ENCODE measurements at places on chromosomes 13 and 19.
A peak's percentile ranks its signal among the peaks of the same experiment; 100 is the strongest.

DNA sequence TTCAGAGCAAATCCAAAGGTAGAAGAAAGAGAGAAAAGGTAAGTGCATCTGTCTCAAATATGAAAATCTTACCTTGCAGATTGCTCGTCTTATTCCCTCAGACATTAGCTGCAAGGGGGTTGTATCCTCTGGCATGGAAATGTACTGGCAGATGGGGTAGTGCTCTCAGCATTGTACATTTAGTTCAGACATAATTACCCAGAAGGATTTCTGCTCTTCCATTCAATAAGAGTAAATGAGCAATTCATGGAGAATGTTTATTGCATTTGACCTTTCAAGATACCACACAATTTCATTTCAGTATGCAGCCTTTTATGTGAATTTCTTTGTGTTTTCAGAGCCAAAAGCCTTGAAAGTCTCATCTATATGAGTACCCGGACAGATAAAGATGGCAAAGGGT is 63.8 kb downstream of the SCEL start:
- DNase-seq, result no peak

GRCh38 chr19:51607920-51608562 is 22.2 kb downstream of the SIGLEC5 start:
- DNase-seq, result peak; percentile 71

- DNase-seq, result no peak
Observed at GRCh38 chr13:62290542-62290941, 874.9 kb upstream of the PCDH20 start.

DNA sequence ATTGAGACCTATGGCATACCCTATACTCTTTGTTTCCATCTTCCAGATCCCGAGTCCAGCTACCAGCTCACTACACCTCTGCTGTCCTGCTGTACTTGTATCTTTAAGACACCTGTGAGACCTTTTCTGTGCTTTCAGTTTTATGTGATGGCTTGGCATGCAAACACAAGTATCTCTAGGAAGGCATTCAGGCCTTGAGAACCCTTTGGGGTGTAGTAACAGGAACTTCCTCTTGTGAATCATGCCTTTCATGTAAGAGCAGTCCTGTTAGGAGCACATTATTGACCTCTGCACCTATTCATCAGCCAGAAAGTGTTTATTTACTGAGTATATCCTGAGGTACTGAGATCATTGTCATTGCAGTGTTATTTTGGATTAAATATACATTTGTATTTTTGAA is 87.0 kb upstream of the HTR2A start:
- DNase-seq, result peak; percentile 11

DNA sequence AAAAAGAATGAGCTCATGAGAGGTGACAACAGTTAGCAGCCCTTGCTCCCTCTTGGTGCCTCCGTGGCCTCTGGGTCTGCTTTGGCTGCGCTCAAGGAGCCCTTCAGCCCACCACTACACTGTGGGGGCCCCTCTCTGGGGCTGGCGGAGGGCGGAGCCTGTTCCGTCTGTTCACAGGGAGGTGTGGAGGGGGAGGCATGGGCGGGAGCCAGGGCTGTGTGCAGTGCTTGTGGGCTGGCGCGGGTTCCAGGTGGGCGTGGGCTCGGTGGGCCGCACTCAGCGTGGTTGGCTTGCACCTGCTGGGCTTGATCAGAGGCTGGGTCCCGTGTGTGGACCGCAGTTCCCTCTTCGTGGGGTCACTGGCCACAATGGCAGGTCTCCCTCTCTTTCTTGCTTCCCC is 953.4 kb upstream of the PRR20A start:
- no peak for DNase-seq

- DNase-seq, result peak; percentile 49
Observed at GRCh38 chr19:6720369-6721137, at the start of gene C3. TSS of gene C3 (minus strand) at chr19:6720650. CDS start at chr19:6720589, 61 bp downstream.

DNA sequence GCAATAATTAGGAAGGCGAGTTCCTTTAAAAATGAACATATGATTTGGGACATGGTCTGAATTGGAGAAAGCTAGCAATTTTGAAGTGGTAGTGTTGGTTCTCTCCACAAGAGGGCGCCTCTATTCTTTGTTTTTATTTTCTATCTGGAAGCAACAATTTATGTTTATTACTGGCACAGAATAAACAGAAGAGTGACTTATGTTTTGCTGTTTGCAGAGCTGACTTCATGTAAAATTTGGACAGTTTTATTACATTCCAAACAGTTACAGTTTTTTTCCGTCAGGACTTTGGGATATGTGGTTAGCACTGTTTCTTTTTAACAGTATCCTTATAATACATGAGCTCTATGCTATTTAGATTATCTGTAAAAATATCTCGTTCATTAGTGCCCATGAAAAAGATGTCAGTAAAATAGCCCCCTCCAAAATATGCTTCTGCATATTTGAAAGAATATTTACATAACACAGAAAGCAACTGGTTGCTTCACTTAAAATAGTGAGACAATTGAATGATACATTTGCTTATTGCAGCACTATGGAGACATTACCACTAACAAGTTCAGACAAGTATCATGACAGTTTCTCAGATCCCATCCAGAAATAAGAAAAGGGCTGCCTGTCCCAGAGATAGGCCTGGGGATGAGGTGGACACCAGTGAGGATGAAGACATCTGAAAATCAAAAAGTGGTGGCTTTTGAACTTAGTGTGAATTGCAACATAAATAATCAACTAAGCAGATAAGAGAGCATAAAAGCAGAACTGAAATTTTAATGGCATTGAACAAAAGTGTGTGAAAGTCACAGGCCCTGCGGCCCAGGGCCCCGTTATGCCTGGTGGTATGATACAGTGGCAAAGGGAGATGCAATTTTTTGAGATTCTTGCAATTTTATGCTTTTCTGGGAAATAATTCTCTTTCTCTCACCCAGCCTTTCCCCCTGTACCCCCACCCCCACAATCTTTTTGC is 32.3 kb upstream of the FGF9 start:
- DNase-seq, result peak; percentile 3

- peak; percentile 90 for DNase-seq
Observed at GRCh38 chr13:49859560-49859959, 67.1 kb upstream of the KPNA3 start.

- DNase-seq, result peak; percentile 42
Observed at GRCh38 chr13:100646030-100646673, 28.4 kb downstream of the TMTC4 start.

DNA sequence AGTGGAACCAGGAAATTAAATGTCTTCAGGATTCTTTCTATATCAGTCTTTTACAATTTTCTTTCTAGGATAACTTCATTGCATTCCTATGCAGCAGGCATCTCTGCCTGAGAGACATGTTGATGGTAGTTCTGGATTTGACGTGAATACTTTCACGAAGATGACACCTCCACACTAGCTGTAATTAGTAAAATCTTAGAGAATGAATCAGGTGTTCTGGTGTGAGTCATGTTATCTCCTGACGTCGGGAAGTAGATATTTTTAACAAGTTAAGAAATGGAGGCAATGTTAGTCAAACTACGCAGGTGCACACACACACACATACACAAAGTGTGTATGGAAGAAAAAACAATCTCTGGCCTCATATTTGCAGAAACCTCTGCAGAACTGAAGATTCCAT is 1661.3 kb upstream of the MIR17HG start:
- DNase-seq, result no peak

GRCh38 chr13:78593652-78594455 is 9.5 kb downstream of the POU4F1 start:
- DNase-seq, result no peak

DNA sequence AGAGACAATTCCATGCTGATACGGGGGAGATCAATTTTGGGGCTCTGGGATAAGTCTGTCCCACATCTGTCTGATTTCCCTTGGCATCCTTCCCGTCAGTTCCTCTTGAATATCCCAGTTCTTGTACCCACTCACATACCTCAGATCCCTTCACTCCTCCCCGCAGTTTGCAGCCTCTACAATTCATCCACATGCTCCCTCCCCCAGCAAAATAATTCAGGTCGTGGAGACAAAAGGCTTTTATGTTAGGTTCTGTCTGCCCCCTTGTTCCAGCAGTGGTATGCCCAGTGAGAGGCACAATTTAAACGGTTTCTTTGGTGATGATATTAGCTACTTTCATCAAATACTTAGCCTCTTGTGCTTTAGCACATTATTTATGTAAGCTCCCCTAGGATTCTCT is 9.6 kb downstream of the RPS16 start:
- DNase-seq, result no peak

DNA sequence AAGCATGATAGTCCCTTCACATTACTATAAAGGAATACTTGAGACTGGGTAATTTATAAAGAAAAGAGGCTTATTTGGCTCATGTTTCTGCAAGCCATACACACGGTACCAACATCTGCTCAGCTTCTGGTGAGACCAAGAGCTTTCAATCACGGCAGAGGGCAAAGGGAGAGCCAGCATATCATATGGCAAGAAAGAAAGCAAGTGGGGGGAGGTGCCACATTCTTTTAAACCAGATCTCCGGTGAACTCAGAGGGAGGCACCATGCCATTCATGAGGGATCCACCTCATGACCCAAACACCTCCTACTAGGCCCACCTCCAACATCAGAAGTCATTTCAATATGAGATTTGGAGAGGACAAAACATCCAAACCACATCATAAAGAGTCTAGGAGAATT is 20.3 kb downstream of the XPO4 start:
- DNase-seq, result peak; percentile 22

DNA sequence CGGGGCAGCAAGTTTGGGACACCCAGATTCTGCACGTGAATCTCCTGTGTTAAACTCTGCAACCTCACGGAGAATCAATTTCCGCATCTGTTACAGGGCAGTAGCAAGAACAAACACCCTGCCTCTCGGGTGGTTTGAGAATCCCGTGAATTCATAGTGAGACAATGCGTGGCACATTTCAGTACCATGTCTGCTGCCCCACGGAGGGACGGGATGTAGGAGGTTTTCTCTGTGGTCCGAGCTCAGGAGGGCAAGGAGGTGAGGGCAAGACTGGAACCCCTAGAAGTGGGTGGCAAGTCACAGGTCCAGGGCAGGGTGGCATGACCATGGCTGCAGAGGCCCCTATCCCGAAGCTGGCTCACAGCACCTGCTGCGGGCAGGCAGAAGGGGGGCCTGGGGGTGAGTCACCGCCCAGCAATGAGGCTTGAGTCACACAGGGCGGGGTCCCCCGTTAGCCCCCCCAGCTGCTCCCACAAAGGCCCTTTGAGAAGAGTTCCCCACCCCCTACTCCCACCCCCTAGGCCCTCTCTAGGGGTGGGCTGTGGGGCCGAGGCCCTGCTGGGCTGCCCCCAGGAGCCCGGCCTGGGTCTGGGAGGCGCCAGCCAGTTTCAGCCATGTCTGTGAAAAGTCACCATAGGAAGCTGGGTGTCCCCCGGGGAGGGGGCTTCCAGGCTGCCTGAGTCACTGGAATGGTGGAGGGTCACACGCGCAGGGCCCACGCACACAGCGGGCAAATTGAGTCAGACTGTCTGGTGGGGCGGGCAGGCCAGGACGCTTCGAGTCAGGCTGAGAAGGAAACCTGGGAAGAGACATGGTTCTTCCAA is 25.8 kb upstream of the NANOS3 start:
- peak; percentile 97 for DNase-seq

Measured in fibroblast of skin of right biceps (primary cell).